Activated naive CD8-positive, alpha-beta T cell treated with anti-CD3 and anti-CD28 coated beads, Interleukin-2, amount 10 ng/mL, durations not matched to agents 7 days and 5 days (primary cell): ENCODE measurements at places on chromosomes 1 and 21. TPM values are rescaled to one million over a fixed set of nuclear protein-coding genes. Genes with fewer than 3 reads are reported as not detected.

The SPRR1B gene
- total RNA-seq, result not detected

GRCh38 chr1:234148816-234149215 is 224.4 kb upstream of the COA6 start:
- peaks cover 57% of the 10 kb centered on the region for H3K27me3 ChIP-seq
- no peaks in the 10 kb centered on the region for H3K36me3 ChIP-seq
- H3K27ac ChIP-seq, result no peak overlapping the region
- no peaks in the 10 kb centered on the region for H3K4me1 ChIP-seq
- H3K4me3 ChIP-seq, result no peak overlapping the region

The PLA2G2D gene
- total RNA-seq, result not detected

GRCh38 chr1:223417444-223417843 is 24.2 kb downstream of the CCDC185 start:
- no peak overlapping the region for H3K4me3 ChIP-seq

The SLC6A17 gene
- not detected for total RNA-seq

DNA sequence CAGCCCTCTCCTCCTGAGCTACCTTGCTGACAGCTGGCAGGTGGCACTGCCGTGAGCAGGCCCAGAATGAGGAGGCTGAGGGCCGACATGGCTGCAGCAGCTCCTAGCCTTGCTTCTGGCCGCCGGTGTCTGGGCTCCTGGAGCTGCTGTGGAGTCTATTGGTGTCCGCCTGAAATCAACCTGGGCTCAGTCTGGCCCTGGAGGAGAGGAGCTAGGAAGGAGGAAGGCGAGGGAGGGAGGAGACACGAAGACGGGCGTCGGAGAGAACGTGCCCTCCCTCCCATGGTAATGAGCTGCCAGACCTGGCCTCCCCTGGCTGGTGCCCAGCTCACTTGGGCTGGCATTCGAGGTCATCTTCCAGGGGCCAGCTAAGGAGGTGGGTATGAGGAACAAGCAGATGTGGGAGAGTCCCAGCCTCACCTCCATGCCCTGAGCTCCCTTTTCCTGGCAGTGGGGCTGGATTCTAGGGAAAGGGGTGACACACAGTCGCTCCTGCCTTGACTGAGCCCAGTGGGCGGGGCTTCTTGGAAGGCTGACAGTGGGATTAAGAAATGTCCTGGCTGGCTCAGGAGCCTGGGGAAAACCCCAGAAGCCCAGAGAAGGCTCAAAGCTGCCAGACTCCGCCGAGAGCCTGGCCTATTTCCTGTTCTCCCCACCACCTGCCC is at the start of gene PDZK1IP1:
TSS of gene PDZK1IP1 (minus strand) at position 193 of the 665 bp plus-strand sequence. CDS start at position 89, 104 bp downstream.
- no peaks in the 10 kb centered on the region for H3K27me3 ChIP-seq
- H3K36me3 ChIP-seq, result no peaks in the 10 kb centered on the region
- H3K27ac ChIP-seq, result no peak within 1 kb of the TSS
- DNase-seq, result no peak

GRCh38 chr1:62209931-62210595 is 15.4 kb downstream of the L1TD1 start:
- peaks cover 5% of the 10 kb centered on the region for H3K36me3 ChIP-seq
- no peak for DNase-seq
- no peak overlapping the region for H3K4me3 ChIP-seq
- H3K27ac ChIP-seq, result no peak overlapping the region
- H3K27me3 ChIP-seq, result no peaks in the 10 kb centered on the region

- no peak overlapping the region for H3K27ac ChIP-seq
- H3K4me1 ChIP-seq, result peaks cover 9% of the 10 kb centered on the region
- H3K27me3 ChIP-seq, result no peaks in the 10 kb centered on the region
- no peak for DNase-seq
- H3K4me3 ChIP-seq, result no peak overlapping the region
These were observed 101.4 kb downstream of the PBX1 start for GRCh38 chr1:164660412-164660772.

DNA sequence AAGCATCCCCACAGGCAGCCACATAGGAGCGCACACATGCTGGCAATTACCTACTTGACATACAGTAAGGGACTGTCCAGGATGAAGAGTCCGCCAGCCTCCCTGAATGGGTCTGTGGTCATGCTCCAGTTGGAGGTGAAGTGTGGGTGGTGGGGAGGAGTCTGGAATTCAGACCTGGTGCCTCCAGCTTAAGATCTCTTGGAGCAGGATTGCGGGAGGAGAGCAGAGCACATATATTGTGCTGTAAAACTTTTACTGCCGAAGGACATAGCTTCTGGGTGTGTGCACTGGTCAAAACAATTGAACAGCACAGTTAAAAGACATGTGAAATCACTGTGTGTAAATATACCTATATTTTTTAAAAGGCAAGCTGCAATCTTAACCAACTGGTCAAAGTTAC is 17.9 kb downstream of the STK40 start:
- no peaks in the 10 kb centered on the region for H3K36me3 ChIP-seq
- peaks cover 43% of the 10 kb centered on the region for H3K4me1 ChIP-seq
- no peak for DNase-seq

- no peak overlapping the region for H3K4me3 ChIP-seq
- H3K27me3 ChIP-seq, result no peaks in the 10 kb centered on the region
- H3K27ac ChIP-seq, result no peak overlapping the region
- no peaks in the 10 kb centered on the region for H3K36me3 ChIP-seq
These were observed 24.7 kb downstream of the GPA33 start for GRCh38 chr1:167065471-167065870.

- no peak overlapping the region for H3K27ac ChIP-seq
- H3K36me3 ChIP-seq, result peaks cover 12% of the 10 kb centered on the region
- H3K27me3 ChIP-seq, result no peaks in the 10 kb centered on the region
- H3K4me1 ChIP-seq, result peaks cover 73% of the 10 kb centered on the region
These were observed 7.5 kb downstream of the DYRK1A start for GRCh38 chr21:37374027-37374426.

- peak; percentile 83 for DNase-seq
- peaks cover 4% of the 10 kb centered on the region for H3K4me1 ChIP-seq
- H3K36me3 ChIP-seq, result no peaks in the 10 kb centered on the region
- peak overlapping the region; percentile 87 for H3K4me3 ChIP-seq
- no peak overlapping the region for H3K27ac ChIP-seq
- H3K27me3 ChIP-seq, result peaks cover 33% of the 10 kb centered on the region
These were observed 28.4 kb downstream of the TRIM11 start for GRCh38 chr1:228378090-228378872.

DNA sequence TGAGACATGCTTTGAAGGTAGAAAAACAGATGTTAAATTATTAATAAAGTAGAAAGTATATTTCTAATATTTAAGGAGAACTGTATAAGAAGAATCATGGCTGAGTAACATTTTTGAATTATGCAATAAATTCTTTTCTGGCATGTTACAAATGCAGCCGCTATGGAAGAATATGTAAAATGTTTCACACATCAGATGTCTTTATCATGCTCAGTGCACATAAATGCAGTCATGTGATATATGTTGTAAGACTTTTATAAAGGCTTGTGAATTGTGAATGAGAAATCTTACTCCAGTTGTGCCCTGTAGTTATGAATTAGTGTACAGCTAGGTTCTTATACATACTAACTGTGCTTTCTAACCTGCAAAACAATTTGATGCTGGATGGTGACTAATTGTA is 53.5 kb downstream of the LRRC8B start:
- H3K36me3 ChIP-seq, result peaks cover 30% of the 10 kb centered on the region
- no peak for DNase-seq
- no peak overlapping the region for H3K27ac ChIP-seq
- no peak overlapping the region for H3K4me3 ChIP-seq
- no peaks in the 10 kb centered on the region for H3K27me3 ChIP-seq
- H3K4me1 ChIP-seq, result peaks cover 4% of the 10 kb centered on the region

DNA sequence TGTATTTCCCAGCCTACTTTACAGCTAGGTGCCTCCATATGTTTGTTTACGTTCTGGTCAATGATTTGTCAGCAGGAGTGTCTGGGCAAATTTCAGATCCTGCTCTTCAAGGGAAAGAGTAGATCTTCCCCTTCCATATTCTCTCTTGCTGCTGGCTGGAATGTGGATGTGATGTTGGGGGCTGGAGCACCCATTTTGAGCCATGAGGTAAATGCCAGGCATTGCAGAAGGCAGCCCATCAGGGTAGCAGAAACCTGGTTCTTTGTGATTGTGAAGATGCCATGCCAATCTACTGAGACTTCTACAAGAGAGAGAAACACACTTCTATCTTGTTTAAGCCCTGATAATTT is 25.1 kb downstream of the RUNX1 start:
- H3K27me3 ChIP-seq, result no peaks in the 10 kb centered on the region
- H3K27ac ChIP-seq, result no peak overlapping the region
- H3K4me1 ChIP-seq, result peaks cover 70% of the 10 kb centered on the region
- no peak overlapping the region for H3K4me3 ChIP-seq

GRCh38 chr1:119688810-119689209 is 22.9 kb upstream of the PHGDH start:
- peaks cover 26% of the 10 kb centered on the region for H3K27me3 ChIP-seq
- no peak overlapping the region for H3K4me3 ChIP-seq
- no peak overlapping the region for H3K27ac ChIP-seq
- H3K4me1 ChIP-seq, result no peaks in the 10 kb centered on the region

The C1orf94 gene
- not detected for total RNA-seq

- DNase-seq, result no peak
- peaks cover 15% of the 10 kb centered on the region for H3K4me1 ChIP-seq
- peaks cover 29% of the 10 kb centered on the region for H3K27me3 ChIP-seq
- no peak overlapping the region for H3K4me3 ChIP-seq
These were observed 123.7 kb downstream of the FOXD2 start for GRCh38 chr1:47561523-47562007.

- no peak overlapping the region for H3K27ac ChIP-seq
- DNase-seq, result no peak
- H3K4me3 ChIP-seq, result no peak overlapping the region
- no peaks in the 10 kb centered on the region for H3K4me1 ChIP-seq
- H3K36me3 ChIP-seq, result no peaks in the 10 kb centered on the region
- no peaks in the 10 kb centered on the region for H3K27me3 ChIP-seq
These were observed 190.4 kb upstream of the KCTD3 start for GRCh38 chr1:215376544-215377264.

DNA sequence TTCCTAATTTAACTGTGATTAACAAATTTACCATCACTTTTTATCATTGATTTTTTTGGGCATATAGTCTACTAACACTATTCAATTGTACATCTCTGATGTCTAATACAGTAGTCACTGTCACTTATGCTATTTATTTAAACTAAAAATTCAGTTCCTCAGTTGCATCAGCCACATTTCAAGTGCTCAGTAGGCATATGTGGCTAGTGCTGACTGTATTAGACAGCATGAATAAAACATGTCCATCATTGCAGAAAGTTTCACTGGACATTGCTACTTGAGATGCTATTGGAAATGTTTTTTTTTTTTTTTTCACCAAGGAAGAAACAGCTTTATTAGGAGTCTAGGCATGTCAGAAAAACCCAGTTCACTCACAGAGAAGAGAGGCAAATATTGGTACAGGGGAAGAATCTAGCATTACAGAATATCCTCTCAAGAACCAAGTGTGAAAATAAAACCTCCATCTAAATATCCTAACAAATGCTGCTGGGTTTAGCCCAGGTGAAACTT is 108.1 kb upstream of the GNG4 start:
- H3K4me1 ChIP-seq, result no peaks in the 10 kb centered on the region
- DNase-seq, result no peak
- H3K36me3 ChIP-seq, result peaks cover 24% of the 10 kb centered on the region
- no peak overlapping the region for H3K4me3 ChIP-seq
- H3K27ac ChIP-seq, result no peak overlapping the region

DNA sequence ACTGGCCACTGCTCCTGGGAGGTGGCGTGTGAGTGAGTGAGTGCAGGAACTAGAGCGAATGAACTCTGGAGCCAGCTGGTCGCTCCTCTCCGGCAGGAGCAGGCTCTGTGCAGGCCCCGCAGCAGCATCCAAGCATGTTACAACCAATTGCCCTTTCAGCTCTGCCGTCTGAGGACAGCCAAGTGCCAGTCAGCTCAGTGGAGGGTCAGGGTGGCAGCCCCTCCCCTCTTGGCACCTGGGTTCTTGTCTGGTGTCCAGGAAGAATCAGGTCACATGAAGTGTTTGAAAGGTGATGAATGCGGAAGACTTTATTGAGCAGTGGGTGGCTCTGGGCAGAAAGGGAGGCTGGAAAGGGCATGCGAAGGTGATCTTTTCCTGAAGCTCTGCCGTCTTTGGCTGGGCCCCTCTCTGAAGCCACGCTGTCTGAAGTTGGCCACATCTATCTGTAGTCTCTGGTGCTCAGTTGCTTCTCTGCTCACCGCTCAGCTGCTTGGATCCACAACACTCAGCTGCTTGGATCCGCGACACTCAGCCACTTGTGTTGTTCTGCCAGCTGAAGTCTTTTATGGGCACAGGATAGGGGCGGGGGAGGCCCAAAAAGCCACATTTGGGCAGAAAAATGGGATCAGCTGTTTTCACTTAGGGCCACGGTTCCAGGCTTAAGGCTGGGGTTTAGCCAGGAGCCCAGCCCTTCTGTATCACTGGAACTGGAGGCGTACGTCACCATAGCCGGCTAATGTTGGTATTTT is 139.8 kb downstream of the ADSS2 start:
- peaks cover 4% of the 10 kb centered on the region for H3K27me3 ChIP-seq
- no peak overlapping the region for H3K4me3 ChIP-seq
- H3K36me3 ChIP-seq, result peaks cover 2% of the 10 kb centered on the region
- DNase-seq, result no peak
- H3K4me1 ChIP-seq, result no peaks in the 10 kb centered on the region

The GPR37L1 gene
- not detected for total RNA-seq

DNA sequence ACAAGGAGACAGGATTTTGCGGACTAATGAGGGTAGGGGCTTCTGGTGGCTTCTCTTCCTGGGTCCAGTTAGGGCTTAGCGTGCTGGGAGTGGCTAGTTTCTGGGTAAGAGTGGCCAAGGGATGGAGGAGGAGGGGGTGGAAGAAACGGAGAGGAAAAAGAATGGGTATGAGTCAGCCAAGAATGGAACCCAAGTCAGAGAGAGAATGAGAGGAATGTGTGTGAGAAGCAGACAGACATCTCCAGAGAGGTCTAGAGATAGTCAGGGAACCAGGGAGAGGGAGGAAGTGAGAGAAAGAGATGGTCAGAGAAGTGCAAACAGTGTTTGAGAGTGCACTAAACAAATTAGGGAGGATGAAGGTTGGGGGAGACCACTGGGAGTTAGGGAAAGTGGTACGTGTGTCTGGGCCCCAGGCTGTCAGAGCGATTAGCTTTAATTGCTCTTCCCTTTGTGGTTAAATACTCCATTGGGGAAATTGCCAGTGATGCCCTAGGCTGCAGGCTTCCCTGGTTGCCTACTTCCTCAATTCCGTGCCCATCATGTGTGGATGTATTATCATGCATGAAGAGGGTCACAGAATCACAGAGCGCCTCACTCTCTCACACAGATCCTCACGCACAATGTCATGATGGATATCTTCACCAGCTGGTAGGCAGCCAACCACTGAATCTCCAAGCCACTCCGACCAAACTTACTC is 1.4 kb downstream of the PEA15 start:
- H3K27me3 ChIP-seq, result no peaks in the 10 kb centered on the region
- no peak for DNase-seq
- peaks cover 1% of the 10 kb centered on the region for H3K36me3 ChIP-seq
- peak overlapping the region; percentile 4 for H3K27ac ChIP-seq
- peaks cover 29% of the 10 kb centered on the region for H3K4me1 ChIP-seq
- H3K4me3 ChIP-seq, result peak overlapping the region; percentile 91

The PEX19 gene
- 59.0 TPM for total RNA-seq

GRCh38 chr1:64308866-64309265 is 105.4 kb downstream of the UBE2U start:
- H3K4me3 ChIP-seq, result no peak overlapping the region
- H3K27ac ChIP-seq, result no peak overlapping the region
- DNase-seq, result no peak
- no peaks in the 10 kb centered on the region for H3K27me3 ChIP-seq
- H3K36me3 ChIP-seq, result no peaks in the 10 kb centered on the region
- H3K4me1 ChIP-seq, result no peaks in the 10 kb centered on the region
